ENCODE measurements at places on chromosomes 16 and 17. TPM values are rescaled to one million over a fixed set of nuclear protein-coding genes. Genes with fewer than 3 reads are reported as not detected.

GRCh38 chr16:6836766-6837165, 495.9 kb upstream of the RBFOX1 start:
- no peak for DNase-seq

- DNase-seq, result no peak
These were observed 53.3 kb upstream of the TOB1 start for GRCh38 chr17:50919321-50920040.

GRCh38 chr17:80596760-80597608, 52.3 kb downstream of the RPTOR start:
- DNase-seq, result no peak

Gene CALB2
- polyA plus RNA-seq, result 0.33 TPM

DNA sequence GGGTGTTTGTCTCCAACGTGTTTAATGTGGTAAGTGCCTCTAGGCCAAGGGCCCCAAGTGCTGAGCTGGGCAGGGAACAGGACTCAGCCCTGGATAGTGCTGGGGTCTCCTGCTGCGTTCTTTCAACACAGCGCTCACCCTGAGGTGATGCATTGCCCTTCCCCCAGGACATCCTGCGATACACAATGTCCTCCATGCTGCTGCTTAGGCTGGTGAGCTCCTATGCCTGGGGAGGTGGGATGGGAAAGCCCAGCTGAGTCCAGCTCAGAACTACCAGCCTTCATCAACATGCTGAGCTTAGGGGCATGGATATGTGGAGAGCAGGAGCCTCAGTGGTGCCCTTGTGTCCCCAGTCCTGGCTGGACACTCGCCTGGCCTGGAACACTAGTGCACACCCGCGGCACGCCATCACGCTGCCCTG, 563 bp downstream of the ZACN start:
- DNase-seq, result no peak

GRCh38 chr16:12375046-12375740, 398.7 kb downstream of the SNX29 start:
- DNase-seq, result no peak
